ENCODE measurements at places on chromosomes 1 and 21.

- no peak for DNase-seq
Measured at GRCh38 chr21:14456911-14457310, 74.0 kb upstream of the HSPA13 start.

- no peak for DNase-seq
Measured at GRCh38 chr1:6956488-6957159, 171.4 kb downstream of the CAMTA1 start.

GRCh38 chr1:61674221-61674620, 50.7 kb downstream of the TM2D1 start:
- DNase-seq: no peak

- DNase-seq: no peak
Measured at GRCh38 chr1:60341274-60341673, 267.7 kb upstream of the C1orf87 start.

DNA sequence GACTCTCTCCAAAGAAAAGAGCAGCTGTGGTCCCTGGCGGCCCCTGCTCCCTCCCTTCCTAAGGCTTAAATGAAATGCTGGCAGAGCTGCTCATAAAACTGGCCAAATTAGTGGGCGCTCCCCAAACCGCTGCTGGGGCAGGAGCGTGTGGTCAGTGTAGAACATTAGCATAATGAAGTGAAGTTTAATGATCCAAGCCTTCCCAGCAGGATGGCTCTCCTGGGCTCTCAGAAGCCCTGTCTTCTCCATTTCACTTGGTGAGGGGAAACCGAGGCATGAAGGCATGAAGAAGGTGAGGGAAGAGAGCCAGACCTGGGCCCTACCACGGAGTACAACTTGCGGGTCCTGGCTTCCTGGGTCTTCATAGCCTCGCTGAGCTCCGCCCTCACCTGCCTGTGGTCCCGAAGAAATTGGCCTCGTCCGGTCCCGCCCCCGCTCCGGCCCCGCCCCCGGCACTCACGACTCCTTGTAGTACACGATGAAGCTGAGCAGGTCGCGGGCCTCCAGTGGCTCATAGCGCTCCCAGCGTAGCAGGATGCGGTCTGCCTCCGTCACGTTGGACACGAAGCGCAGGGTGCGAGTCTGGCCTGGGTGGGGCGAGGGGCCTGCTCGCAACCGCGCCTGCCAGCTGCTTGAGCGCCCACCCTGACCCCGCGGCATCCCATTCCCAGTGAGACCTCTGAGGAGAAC, 10.3 kb downstream of the INSRR start:
- DNase-seq: no peak

DNA sequence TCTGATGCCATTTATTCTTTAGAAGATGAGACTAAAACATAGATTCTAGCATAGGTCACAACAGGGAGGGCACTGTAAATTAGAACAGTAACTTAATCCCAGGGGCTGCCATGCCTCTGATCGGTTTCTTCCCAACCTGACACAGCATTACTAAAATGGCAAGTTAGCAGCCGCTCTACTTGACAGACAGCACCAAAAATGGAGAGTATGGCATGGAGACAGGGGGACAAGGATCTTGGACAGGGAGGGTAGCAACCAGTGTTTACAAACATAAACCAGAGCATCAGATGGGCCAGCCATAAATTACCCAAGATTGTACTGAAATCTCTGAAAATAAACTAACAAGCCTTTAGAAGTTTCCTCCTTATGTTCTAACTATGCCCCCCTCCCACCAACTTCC, 5.9 kb downstream of the DUSP10 start:
- DNase-seq: no peak

- no peak for DNase-seq
Measured at GRCh38 chr1:28323720-28324119, 5.1 kb upstream of the MED18 start.

DNA sequence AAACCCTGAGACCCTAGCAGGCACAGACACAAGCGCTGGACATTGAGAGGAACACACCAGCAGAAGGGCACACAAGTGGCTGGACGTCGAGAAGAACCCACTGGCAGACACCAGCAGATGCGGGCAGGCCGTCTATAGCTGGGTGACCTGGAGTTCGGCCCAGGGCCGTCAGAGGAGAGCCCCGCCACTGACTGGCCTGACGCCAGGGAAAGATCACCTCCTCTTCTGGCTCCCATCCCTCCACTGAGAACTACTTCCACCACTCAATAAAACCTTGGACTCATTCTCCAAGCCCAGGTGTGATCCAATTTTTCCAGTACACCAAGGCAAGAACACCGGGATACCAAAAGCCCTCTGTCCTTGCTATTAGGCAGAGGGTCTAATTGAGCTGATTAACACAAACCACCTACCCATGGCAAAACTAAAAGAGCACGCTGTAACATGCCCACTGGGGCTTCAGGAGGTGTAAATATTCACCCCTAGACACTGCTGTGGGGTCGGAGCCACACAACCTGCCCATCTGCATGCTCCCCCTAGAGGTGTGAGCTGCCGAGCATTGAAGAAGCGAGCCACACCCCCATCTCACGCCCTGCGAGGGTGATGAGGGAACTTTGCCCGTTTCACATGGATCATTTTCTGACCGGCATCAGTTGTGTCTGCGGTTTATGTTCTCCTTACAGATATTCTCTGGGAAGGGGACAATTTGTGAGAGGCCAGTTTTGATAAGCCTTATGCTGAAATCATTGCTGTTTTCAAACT, 104.8 kb downstream of the HLX start:
- DNase-seq: no peak
